ENCODE measurements at places on chromosomes 3 and 15.

- DNase-seq = no peak
- no peaks in the 10 kb centered on the region for H3K27me3 ChIP-seq
- H3K4me3 ChIP-seq = no peak overlapping the region
These were observed 223.6 kb downstream of the CACNA2D3 start for GRCh38 chr3:54345847-54346375.

- no peaks in the 10 kb centered on the region for H3K36me3 ChIP-seq
- no peaks in the 10 kb centered on the region for H3K27me3 ChIP-seq
- H3K27ac ChIP-seq = no peak overlapping the region
- H3K4me1 ChIP-seq = no peaks in the 10 kb centered on the region
- DNase-seq = no peak
- no peak overlapping the region for H3K4me3 ChIP-seq
These were observed 167.3 kb downstream of the BCHE start for GRCh38 chr3:165669967-165670366.

DNA sequence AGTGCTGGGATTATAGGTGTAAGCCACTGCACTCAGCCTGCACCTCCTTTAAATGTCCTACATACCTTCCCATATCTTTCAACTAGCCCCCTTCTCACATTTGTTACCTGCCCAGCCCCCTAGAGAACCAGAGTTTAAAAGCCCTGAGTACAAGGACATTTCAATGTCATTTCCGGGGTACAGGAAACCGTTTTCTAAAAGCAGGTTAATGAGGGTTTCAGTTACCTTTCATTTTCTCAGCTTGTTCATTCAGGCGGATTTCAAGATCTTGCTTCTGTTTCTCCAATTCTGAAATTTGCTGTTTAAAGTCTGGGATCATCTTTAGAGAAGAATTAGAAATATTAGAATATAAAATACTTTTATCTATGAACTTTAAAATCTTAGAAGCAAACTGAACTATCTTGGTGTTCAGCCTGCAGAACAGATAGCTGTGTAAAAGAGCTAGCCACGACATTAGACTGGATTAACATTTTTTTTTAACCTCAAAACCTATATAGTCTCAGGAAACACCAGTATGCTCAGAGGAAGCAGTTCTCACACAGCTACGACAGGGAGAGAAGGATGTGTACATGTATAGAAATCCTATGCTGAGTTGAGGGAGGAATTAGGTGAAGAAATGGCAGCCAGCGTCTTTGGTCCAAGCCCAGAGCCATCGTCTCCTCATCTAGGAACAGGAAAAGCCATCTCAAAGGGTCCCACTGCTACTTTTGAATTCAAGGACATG, 29.9 kb upstream of the GNB5 start:
- DNase-seq = no peak
- no peaks in the 10 kb centered on the region for H3K27me3 ChIP-seq
- H3K4me3 ChIP-seq = no peak overlapping the region
- no peak overlapping the region for H3K27ac ChIP-seq

GRCh38 chr3:65833761-65834505, 204.8 kb downstream of the MAGI1 start:
- peaks cover 13% of the 10 kb centered on the region for H3K4me1 ChIP-seq
- H3K27me3 ChIP-seq = no peaks in the 10 kb centered on the region
- H3K27ac ChIP-seq = no peak overlapping the region
- H3K36me3 ChIP-seq = no peaks in the 10 kb centered on the region
- DNase-seq = no peak

GRCh38 chr15:40746916-40747418, 8.1 kb downstream of the RMDN3 start:
- DNase-seq = no peak
- H3K4me3 ChIP-seq = no peak overlapping the region
- H3K36me3 ChIP-seq = peaks cover 47% of the 10 kb centered on the region
- H3K27ac ChIP-seq = no peak overlapping the region
- no peaks in the 10 kb centered on the region for H3K27me3 ChIP-seq

DNA sequence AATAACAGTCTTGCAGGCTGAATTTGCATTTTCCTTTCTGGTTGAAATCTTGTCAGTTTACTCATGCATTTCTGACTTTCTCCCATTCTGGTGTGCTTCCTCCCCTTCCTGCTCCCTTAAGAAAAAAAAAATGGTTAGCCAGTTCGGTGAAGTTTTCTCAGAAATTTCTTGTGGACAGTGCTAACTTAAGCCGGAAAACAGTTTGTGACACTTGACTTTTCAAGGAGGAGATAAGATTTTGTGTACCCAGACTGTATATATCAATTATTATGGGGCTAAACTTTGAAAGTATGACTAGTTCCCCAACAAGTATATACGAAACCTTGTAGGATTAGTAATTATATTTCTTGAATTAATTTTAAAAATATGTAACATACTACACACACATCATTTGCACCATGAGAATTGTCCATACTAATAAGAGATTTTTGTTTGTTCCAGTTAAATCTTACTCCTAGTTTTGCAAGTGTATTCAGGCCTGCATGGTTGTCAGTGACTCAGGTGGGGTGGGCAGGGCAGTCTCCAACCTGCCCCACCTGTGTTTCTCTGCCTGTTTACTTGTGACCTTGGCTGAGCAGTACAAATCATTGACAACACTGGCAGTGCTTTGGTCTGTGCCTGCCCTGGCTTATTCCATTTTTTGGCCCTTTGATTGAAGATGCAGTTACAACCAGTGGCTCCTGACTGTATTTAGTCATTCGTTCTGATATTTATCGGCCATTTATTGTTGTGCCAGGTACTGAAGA, 19.1 kb downstream of the UBE2E1 start:
- no peaks in the 10 kb centered on the region for H3K36me3 ChIP-seq
- no peaks in the 10 kb centered on the region for H3K27me3 ChIP-seq
- H3K4me3 ChIP-seq = no peak overlapping the region
- H3K4me1 ChIP-seq = peaks cover 48% of the 10 kb centered on the region

GRCh38 chr15:50876260-50876988, 32.1 kb upstream of the AP4E1 start:
- no peaks in the 10 kb centered on the region for H3K36me3 ChIP-seq
- no peak overlapping the region for H3K27ac ChIP-seq
- DNase-seq = no peak
- H3K4me1 ChIP-seq = peaks cover 5% of the 10 kb centered on the region

GRCh38 chr15:71114066-71114680, 1.1 kb upstream of the THSD4 start:
- H3K4me3 ChIP-seq = no peak overlapping the region
- DNase-seq = no peak
- H3K4me1 ChIP-seq = peaks cover 20% of the 10 kb centered on the region
- H3K36me3 ChIP-seq = no peaks in the 10 kb centered on the region
- peak overlapping the region; percentile 8 for H3K27ac ChIP-seq

- H3K27ac ChIP-seq = no peak overlapping the region
- DNase-seq = no peak
- no peak overlapping the region for H3K4me3 ChIP-seq
- no peaks in the 10 kb centered on the region for H3K27me3 ChIP-seq
These were observed 1108.5 kb upstream of the EPHA6 start for GRCh38 chr3:95705786-95706418.

GRCh38 chr15:63072023-63072650, 29.6 kb downstream of the TPM1 start:
- no peak overlapping the region for H3K27ac ChIP-seq
- H3K4me3 ChIP-seq = no peak overlapping the region
- H3K27me3 ChIP-seq = no peaks in the 10 kb centered on the region
- peaks cover 18% of the 10 kb centered on the region for H3K36me3 ChIP-seq
- H3K4me1 ChIP-seq = peaks cover 15% of the 10 kb centered on the region

- H3K4me1 ChIP-seq = no peaks in the 10 kb centered on the region
- H3K4me3 ChIP-seq = no peak overlapping the region
- no peaks in the 10 kb centered on the region for H3K27me3 ChIP-seq
- DNase-seq = no peak
- H3K36me3 ChIP-seq = no peaks in the 10 kb centered on the region
These were observed 217.5 kb downstream of the ALCAM start for GRCh38 chr3:105584003-105584790.

GRCh38 chr15:99431661-99432091, 134.1 kb upstream of the MEF2A start:
- no peak overlapping the region for H3K4me3 ChIP-seq
- H3K4me1 ChIP-seq = peaks cover 34% of the 10 kb centered on the region
- no peaks in the 10 kb centered on the region for H3K27me3 ChIP-seq

DNA sequence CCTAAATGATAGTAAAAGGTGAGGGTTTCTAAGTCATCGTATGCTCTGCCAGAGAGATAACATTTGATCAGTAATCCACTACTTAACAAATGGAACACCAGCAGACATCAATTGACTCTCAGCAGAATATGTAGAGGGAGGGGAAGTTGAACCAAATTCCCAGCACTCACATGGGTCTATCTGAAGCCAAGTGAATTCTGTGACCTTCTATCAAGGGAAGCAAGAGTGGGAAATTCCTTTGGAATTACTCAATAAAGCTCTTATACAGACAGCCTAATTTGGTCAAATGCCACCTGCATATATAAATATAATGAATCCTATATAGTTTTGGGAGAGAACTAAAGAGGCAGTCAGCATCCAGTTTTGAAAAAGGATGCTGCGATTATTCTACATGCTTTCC, 15.8 kb upstream of the KCNMB2 start:
- H3K36me3 ChIP-seq = no peaks in the 10 kb centered on the region
- no peak overlapping the region for H3K27ac ChIP-seq
- H3K4me3 ChIP-seq = no peak overlapping the region

GRCh38 chr3:3447641-3448040, 268.1 kb upstream of the CRBN start:
- H3K36me3 ChIP-seq = no peaks in the 10 kb centered on the region
- H3K27me3 ChIP-seq = no peaks in the 10 kb centered on the region
- DNase-seq = no peak
- no peaks in the 10 kb centered on the region for H3K4me1 ChIP-seq
- H3K27ac ChIP-seq = no peak overlapping the region

- H3K36me3 ChIP-seq = no peaks in the 10 kb centered on the region
- DNase-seq = no peak
- H3K27me3 ChIP-seq = no peaks in the 10 kb centered on the region
- no peaks in the 10 kb centered on the region for H3K4me1 ChIP-seq
These were observed 27.8 kb upstream of the ATP13A3 start for GRCh38 chr3:194514626-194515025.

DNA sequence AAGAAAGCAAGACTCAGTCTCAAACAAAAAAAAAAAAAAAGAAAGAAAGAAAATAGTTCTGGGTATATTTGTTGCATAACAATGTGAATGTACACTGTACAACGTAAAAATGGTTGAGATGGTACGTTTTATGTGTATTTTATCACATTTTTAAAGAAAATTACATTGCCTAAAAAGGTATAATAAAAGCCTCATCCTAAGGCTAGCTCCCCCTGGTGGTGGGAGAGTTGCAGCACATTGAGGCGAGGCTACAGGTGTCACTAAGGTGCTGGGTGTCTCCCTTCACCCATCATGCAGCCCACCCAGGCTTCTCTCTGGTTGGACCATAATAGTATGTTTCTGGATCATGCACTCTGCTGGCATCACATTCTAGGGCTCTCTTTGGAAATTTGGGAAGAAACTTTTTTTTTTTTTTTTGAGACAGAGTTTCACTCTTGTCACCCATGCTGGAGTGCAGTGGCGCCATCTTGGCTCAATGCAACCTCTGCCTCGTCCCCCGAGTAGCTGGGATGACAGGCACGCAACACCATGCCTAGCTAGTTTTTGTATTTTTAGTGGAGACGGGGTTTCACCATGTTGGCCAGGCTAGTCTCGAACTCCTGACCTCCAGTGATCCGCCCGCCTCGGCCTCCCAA, 12.4 kb upstream of the RAB11A start:
- H3K4me3 ChIP-seq = no peak overlapping the region
- no peaks in the 10 kb centered on the region for H3K27me3 ChIP-seq
- no peaks in the 10 kb centered on the region for H3K36me3 ChIP-seq
- H3K27ac ChIP-seq = no peak overlapping the region

- H3K27me3 ChIP-seq = no peaks in the 10 kb centered on the region
- H3K4me3 ChIP-seq = peak overlapping the region; percentile 18
- H3K27ac ChIP-seq = no peak overlapping the region
These were observed 106.4 kb downstream of the FBLN2 start for GRCh38 chr3:13655061-13655913.

GRCh38 chr3:21449738-21450137, 301.3 kb downstream of the ZNF385D start:
- H3K27me3 ChIP-seq = no peaks in the 10 kb centered on the region
- no peak overlapping the region for H3K27ac ChIP-seq
- no peak for DNase-seq
- no peak overlapping the region for H3K4me3 ChIP-seq

- H3K4me1 ChIP-seq = no peaks in the 10 kb centered on the region
- H3K36me3 ChIP-seq = no peaks in the 10 kb centered on the region
- H3K27me3 ChIP-seq = no peaks in the 10 kb centered on the region
- no peak for DNase-seq
These were observed 149.7 kb upstream of the SPRED1 start for GRCh38 chr15:38102972-38103371.

- DNase-seq = no peak
- H3K27ac ChIP-seq = peak overlapping the region; percentile 71
- H3K27me3 ChIP-seq = no peaks in the 10 kb centered on the region
- no peaks in the 10 kb centered on the region for H3K36me3 ChIP-seq
- peaks cover 63% of the 10 kb centered on the region for H3K4me1 ChIP-seq
These were observed 193.2 kb upstream of the TPRG1 start for GRCh38 chr3:188978421-188979171.

DNA sequence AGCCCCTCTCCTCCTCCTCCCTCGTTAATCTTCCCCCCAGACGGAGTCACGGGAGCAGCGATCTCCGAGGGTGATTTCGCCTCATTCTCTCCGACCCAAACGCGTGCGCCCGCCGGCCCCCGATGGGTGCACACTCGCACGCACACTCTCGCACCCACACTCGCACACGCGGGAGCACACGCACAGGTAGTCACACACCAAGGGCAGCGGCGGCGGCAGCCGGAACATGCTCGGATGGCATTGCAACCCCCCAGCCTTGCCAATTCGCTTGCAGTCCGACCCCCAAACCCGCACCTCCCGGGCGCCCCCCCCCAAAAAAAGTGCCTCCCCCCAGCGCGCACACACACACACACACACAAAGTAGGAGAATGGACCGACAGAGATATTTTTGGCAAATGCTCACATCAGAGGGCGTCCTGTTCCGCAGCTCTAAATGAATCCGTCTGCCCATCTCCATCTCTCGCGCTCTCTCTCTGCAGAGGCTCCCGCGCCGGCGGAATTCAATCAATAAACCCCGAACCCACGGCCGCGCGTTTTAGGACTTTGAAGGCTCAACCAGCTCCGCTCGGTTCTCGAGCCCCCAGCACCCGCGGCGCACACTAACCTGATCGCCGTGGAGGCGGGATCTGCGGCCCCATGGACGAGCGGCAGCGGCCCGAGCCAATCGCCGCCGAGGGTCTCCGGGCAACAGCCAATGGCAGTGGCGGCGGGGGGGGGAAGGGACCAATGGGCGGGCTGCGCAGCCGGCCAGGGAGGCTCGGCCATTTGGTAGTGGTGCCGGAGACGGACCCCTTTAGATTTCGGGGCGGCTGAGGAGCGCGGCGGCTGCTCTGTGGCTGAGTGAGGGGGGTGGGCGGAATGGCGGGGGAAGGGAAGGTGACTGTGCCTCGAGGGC, at the start of gene ANP32A:
Gene ANP32A (minus strand): TSS at position 601 of the 895 bp plus-strand sequence. CDS start 144 bp downstream, at position 457.
- H3K4me1 ChIP-seq = peaks cover 27% of the 10 kb centered on the region
- H3K36me3 ChIP-seq = no peaks in the 10 kb centered on the region
- no peaks in the 10 kb centered on the region for H3K27me3 ChIP-seq

DNA sequence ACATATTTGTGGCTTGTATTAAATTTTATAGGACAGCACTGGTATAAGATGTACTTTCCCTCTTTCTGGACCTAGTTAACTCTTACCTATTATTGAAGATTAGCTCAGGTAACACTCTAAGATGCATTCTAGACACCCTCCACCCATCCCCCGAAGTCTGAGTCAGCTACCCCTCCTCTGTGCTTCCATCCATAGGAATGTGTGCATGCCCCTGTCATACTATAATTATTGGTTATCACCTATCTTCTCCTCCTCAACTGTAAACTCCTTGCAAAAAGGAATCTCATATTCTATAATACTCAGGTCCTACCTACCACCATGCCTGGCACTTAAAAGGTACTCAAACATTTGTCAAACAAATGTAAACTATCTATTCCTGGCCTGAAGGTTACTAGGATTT, 3.0 kb downstream of the PEAK1 start:
- H3K27ac ChIP-seq = no peak overlapping the region
- H3K4me3 ChIP-seq = no peak overlapping the region
- H3K36me3 ChIP-seq = no peaks in the 10 kb centered on the region
